Stimulated activated CD4-positive, alpha-beta T cell treated with anti-CD3 and anti-CD28 coated beads, Interleukin-1b, Interleukin-23, amount 100 ng/mL, for 1 hour (primary cell): ENCODE measurements at places on chromosomes 7 and 10.

DNA sequence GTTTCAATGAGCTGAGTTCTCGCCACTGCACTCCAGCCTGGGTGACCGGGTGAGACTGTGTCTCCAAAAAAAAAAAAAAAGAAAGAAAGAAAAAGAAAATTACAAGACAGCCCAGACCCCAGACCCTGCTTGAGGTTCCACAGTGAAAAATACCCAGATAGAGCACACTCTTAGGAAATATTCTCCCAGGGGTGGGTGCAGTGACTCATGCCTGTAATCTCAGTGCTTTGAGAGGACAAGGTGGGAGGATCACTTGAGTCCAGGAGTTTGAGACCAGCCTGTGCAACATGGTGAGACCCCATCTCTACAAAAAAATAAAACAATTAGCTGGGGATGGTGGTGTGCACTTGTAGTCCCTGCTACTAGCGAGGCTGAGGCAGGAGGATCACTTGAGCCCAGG is 41.1 kb upstream of the GTF2IRD1 start:
- DNase-seq: no peak

GRCh38 chr7:96686305-96686704 is 23.3 kb downstream of the SEM1 start:
- no peak for DNase-seq

- no peak for DNase-seq
Observed at GRCh38 chr10:1762076-1762475, 24.8 kb upstream of the ADARB2 start.

- no peak for DNase-seq
Observed at GRCh38 chr10:86644152-86644793, 10.1 kb upstream of the OPN4 start.

DNA sequence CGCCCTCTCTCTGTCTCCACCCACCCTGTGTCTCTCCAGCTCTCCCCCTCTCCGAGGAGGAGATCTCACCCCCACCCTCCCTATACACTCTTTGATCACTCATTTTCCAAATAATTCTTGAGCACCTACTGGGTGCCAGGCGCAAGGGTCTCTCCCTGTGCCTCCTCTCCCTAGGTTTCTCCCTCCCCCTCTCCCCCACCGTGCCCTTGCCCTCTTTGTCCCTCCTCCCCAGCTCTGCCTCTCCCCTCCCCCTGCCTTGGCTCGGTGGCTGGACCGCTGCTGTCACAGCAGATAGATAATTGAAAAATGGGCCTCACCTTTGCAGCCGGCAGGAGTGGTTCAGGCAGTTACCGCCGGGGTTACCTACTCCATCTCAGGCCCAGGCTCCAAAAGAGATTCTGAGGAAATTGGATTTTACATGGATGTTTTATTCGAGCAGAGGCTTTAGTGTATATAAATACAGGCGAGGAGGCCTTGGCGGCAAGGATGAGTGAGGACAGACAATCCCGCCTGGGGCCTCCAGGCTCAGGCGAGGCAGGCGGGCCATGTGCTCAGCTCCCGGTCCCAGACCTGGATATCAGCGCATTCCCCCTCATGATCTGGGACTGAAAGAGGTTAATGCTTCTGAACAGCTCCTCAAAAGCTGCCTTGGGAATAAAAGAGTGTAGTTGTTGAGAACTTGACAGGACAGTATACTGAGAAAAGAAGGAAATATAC is 60.8 kb upstream of the BTRC start:
- DNase-seq: no peak

DNA sequence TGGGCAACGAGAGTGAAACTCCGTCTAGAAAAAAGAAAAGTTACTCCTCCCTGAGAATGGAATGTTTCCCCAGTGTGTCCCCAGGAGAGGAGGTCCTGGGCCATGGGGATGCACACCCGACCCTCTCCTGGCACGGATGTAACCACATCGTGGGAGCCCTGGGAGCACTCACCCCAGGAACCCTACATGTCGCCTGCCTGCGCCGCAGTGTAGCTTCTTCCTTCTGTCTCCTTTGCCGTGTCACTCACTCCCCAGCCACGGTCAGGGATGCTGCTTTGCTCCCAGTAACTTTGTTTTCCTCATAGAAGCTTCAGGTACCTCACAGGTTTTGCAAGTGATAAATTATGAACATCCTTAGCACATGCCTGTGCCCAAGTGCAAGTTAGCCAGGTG is 82.0 kb downstream of the EZH2 start:
- no peak for DNase-seq

- DNase-seq: no peak
Observed at GRCh38 chr7:132777414-132777813, 201.1 kb upstream of the PLXNA4 start.

DNA sequence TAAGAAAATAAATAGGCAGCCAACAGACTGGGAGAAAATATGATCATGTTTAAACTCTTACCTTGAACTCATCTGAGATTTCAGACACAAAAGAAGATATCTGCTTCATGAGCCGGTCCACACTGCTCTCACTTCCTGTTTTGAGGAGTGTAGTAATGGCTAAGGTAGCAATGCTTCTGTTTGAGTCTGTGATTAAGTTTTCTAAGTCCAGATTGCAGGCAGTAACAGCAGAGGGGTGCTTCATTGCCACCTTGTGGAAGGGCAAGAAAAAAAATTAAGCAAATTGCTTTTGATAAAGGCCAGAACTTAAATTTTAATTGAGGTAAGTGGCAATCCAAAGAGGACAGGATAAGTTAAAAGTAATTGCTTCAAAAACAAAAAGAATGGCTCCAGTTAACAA is 69.1 kb downstream of the MEST start:
- DNase-seq: no peak
